CD8-positive, alpha-beta memory T cell (primary cell): ENCODE measurements at places on chromosomes 16 and 17. TPM values are rescaled to one million over a fixed set of nuclear protein-coding genes. Genes with fewer than 3 reads are reported as not detected.

- DNase-seq, result no peak
These were observed 25.9 kb downstream of the BCO1 start for GRCh38 chr16:81264386-81264785.

DNA sequence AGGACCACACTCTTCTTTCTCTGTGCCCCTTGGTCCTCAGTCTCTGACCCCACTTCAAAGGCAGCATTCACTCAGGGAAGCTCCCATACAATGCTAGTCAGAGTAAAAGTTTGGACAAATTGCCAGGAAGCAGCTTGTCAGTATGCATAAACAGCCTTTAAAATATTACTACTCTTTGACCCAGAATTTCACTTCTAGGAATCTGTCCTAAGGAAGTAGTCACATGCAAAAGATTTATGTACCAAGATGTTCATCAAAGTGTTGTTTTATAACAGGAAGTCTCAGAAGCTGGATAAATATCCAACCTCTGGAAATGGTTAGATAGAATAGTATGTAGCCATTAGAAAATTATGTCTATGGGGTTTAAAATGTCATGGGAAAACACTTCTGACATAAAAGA, 31.0 kb downstream of the MAPT start:
- no peak for DNase-seq

RAB37 gene
- total RNA-seq, result 5.8 TPM

GRCh38 chr16:57741660-57742191, 6.2 kb downstream of the KATNB1 start:
- no peak for DNase-seq
